ENCODE measurements at places on chromosomes 5 and 9.

DNA sequence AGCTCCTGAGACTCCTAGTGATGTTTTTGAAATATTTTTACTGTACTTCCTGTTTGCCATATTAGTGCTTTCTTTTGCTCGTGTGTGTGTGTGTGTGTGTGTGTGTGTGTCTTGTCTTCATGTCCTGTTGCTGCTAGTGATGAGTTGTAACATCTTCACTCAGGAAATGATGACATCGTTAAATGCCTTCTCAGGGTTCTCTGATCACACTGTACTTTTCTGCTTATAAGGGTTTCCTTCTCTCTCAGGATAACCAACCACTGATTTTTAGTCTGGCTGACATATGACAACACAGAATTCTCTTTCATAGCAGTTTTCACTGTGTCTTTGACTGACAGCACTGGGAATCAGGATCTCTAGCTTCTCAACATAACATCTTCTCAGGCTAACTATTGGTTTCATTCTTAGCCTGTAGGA lies 16.1 kb downstream of the SV2C start:
- DNase-seq: no peak

DNA sequence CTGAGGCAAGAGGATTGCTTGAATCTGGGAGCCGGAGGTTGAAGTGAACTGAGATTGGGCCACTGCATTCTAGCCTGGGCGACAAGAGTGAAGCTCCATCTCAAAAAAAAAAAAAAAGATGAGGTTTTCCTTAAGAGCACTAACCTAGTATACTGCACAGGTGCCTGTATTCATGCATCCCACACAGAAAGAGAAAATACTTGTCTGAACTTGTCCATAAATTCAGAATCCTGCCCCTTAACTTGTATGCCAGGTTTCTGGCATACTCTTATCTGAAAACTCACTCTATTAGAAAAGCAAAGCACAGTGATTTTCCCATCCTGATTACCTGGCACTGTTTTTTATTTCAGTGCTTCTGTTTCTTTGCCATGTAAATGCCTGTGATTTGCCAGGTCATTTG lies 125.3 kb upstream of the CDKN2B start:
- no peak for DNase-seq

DNA sequence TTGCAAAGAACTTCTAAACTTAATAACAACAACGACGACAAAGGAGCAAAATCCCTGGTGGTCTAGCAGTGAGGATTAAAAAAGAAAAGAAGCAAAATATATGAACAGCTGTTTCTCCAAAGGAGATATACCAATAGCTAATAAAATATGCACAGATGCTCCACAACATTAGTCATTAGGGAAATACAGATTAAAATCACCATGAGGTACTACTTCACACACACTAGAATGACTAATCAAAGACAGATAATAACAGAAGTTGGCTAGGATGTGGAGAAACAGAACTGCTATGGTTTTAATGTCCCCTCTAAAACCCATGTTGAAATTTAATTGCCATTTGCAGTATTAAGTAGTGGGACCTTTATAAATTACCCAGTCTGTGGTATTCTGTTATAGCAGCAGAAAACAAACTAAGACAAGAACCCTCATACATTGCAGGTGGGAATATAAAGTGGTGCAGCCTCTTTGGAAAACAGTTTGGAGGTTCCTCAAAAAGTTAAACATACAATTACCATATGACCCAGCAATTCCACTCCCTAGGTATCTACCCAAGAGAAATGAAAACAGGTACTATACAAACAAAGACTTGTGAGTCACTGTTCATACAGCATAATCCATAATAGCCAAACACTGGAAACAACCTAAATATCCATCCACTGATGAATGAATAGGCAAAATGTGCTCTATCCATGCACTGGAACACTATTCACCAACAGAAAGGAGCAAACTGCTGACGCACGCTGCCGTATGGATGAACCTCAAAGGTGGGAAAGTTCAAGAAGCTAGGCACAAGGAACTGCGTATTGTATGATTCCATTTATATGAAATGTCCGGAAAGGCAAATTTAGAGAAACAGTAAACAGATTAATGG lies 11.4 kb upstream of the DUSP1 start:
- DNase-seq: no peak

- no peak for DNase-seq
Measured at GRCh38 chr5:108503986-108504385, 122.1 kb upstream of the FBXL17 start.

- DNase-seq: no peak
Measured at GRCh38 chr9:20532584-20532983, 89.7 kb downstream of the MLLT3 start.
